ENCODE measurements at places on chromosomes 6 and 20. TPM values are rescaled to one million over a fixed set of nuclear protein-coding genes. Genes with fewer than 3 reads are reported as not detected.

DNA sequence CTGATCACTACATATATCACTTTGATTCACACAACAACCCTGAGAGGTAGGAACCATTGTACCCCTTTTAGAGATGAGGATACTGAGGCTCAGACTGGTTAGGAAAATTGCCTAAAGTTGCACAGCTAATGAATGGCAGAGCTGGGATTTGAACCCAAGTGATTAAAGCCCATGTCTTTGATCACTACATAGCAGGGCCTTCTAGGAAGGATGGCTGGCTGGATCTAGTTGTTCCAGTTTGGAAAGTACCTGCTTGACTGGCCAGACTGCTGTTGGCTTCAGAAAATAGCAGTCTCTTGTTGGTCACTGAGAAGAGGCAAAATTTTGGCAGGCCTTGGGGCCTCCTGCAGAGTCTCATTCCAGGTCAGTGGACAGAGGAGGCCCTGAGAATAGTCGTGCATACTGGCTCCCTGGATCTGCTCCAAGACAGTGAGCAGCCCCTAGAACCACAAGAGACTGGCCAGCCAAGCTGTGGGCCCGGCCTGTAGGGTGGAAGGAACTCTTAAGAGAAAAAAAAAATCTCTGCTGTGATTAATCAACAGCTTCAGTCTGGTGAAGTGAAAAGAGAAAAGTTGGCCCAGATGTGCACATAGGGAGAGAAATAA lies 17.5 kb downstream of the PPARD start:
- DNase-seq = no peak

DNA sequence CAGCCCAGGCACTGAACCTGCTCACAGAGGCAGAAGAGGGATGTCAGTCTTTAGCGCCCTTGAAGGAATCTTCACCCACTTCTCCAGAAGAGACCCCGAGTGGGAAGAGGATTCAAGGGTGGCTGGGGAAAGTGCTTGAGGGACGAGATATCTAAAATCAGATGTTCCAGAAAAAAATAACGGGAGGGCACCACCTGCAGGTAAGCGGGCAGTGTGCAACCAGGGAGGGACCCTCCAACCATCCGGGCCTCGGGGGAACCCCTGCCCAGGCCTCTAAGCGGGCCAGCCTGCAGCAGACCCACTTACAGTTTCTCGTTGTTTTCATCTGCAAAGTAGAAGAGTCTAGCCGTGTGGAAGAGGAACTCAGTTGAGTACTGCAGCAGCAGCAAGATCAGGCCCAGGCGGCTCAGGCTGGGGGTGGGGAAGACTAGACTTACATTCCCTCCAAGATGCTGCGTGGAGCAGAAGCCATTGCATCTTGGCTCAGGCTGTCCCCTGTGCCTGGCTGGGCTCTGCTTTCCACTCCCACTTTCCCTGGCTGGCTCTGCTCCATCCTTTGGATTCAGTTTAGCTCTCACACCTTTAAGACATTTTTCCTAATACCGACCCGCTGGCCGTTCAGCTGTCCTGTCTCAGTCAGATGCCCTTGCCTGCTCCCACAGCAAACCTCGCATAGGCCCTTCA lies 71.0 kb downstream of the TRAM2 start:
- peak; percentile 61 for DNase-seq

- peak; percentile 13 for DNase-seq
Measured at GRCh38 chr6:157965387-157965786, 16.3 kb upstream of the SYNJ2 start.

DNA sequence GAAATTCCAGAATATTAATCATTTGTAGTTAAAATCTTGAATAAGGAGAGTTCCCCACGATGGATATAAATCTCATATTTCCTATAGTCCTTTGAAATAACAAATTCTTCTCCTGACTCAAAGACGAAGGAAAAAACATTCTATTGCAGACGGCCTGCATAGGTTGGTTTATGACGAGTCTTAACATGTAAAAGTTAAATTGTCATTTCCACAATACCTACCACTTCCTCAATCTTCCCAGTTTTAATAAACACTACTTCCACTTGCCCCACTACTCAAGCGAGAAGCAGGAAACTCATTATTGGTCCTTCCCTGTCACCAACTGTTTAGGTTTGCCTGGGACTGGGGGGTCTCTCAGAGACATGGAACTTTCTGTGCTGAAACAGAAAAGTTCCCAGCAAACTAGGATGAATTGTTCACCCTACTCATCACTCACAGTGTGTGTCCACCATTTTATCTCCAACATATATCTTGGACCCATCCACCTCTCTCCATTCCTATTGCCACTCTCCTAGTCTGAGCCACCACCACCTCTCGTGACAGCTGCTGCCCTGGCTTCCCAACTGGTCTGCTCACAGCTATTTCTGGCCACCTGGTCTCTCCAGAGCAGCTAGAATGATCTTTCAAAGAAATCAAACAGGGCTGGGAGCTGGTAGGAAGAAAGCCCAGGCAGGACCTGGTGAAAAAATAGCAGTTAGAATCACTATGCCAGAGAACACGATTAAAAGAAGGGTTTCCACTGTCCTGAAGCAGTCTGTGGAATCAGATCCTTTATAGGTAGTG lies 15.1 kb upstream of the ZSCAN9 start:
- DNase-seq = no peak

DNA sequence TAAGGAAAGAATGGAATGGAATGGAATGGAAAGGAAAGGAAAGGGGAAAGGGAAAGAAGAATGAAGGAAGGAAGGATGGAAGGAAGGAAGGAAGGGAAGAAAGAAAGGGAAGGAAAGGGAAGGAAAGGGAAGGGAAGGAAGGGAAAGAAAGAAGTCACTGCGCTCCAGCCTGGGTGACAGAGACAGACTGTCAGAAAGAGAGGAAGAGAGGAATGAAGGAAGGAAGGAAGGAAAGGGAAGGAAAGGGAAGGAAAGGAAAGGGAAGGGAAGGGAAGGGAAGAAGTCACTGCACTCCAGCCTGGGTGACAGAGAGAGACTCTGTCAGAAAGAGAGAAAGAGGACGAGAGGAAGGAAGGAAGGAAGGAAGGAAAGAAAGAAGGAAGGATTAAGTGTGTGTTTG lies 221.2 kb upstream of the LAMP5 start:
- DNase-seq = no peak

DNA sequence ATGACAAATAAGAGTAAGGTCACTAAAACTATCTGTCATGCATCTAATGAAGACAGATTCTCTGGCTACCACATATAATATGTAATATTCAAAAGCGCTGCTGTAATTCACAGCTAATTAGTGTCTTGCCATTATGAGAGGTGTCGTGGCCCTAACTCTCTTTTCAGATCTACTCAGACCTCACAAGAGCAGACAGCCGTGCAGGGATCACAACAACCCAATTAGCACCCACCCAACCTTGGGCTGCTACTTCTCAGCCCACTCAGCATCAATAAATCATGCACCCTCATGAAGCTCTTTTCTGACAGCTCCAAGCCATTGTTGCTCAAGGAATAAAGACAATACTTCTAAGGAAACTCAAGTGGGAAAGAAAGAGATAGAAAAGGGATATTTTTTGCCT lies 61.5 kb downstream of the FRK start:
- no peak for DNase-seq

DNA sequence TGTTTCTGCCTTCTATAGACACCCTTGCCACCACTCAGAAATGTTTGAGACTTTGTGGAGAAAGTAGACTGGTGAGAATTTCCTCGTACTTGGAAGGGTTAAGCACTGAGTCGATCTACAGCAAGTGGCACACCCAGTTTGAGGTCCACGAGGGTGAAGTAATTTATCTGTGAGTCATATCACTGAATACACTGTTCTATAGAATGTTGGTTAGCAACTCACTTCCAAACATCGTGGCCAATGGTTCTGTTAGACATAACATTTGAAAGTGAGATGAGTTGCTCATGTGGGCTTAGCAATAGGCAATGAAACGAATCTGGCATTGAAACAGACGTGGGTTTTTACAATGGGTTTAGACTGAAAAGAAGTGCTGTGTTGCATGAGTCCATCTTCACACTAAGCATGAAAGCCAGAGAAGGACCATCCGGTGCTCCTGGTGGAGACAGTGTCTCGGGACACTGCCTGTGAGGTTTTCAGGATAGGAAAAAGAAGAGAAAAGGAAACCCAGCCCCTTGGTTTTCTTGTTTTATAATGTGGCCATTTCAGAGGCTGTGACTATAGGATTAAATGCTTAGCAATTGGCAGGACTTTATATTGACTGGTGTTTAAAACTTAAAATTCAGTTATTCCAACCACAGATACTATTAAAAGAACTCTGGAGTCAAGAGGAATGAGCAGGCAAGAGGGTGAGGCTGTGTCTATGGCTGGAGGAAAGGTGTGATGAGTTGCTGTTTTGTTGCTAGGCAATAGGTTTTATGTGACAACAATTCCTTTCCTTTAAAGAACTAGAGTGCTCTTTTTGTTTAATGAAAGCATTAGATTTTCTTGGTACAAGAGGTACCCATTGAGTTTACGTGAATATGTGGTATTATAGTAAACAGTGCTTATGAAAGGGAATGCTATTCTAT lies 31.0 kb upstream of the EZR start:
- DNase-seq = peak; percentile 67

GRCh38 chr6:32131439-32131948 lies 1.4 kb upstream of the FKBPL start:
- no peak for DNase-seq

- no peak for DNase-seq
Measured at GRCh38 chr6:2132416-2132815, 113.0 kb downstream of the GMDS start.

- peak; percentile 92 for DNase-seq
Measured at GRCh38 chr20:64053841-64054661, 4.6 kb upstream of the SOX18 start.

DNA sequence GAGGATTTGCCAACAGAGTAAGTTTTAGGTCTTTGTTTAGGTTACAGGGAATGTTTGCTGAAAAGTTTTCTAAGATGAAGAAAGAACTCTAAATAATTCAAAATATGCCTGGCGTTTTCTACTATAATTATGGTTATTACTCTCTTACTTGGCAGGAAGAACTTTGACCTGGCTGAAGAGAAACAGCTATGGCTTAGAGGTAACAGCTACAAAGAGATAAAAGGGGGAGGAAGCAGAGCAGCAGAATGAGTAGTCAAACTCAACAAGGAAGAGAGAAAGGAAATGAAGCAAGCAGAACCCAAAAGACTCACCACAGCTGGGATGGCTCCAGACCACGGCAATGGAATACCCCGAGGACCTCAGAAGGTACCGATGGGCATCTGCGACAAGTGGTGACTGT lies 95.6 kb downstream of the KIF16B start:
- no peak for DNase-seq

GRCh38 chr6:21441386-21441785 lies 152.2 kb upstream of the SOX4 start:
- no peak for DNase-seq

DNA sequence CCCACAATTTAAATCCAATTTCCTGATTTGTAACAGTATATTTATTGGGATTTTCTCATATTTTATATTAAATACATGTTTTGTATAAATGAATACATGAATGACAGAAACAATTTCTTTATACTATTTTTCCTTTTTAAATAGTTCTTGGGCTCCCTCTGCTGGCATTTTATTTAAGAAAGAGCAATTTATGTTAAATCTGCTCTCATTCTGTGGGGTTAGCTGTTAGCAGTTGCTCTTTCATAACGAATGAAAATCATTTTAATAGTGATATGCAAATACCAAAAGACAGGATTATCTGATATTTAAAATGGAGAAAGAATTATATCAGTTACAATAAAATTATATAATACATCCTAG lies 118.3 kb downstream of the RALGAPA2 start:
- DNase-seq = no peak

GRCh38 chr20:1390581-1391403 lies 2.1 kb downstream of the FKBP1A start:
- no peak for DNase-seq

GRCh38 chr6:41336824-41337223 lies 1.4 kb downstream of the NCR2 start:
- DNase-seq = no peak

- peak; percentile 78 for DNase-seq
Measured at GRCh38 chr6:36851149-36851614, 11.9 kb upstream of the CPNE5 start.

GRCh38 chr6:77037439-77037838 lies 425.9 kb downstream of the HTR1B start:
- DNase-seq = no peak

GRCh38 chr6:126539022-126539421 lies 199.1 kb downstream of the CENPW start:
- DNase-seq = no peak

DNA sequence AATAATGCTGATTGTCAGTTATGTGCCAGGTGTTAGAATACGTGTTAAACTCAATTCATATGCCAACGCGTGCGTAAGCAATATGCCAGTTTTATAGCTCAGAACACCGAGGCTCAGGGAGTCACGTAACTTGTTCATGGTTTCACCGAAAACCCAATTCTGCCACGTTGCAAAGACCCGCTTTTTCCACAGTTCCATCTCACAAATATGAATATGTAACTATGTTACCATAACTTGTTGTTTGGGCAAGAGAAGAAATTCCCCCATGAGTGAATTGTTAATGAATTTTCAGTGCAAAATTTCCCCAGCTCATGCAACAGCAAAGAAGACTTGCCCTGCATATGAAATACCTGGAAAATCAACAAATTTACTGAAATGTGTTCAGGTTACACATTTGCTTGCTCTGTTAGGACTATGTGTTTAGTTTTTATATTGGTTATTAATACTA lies 30.1 kb downstream of the SF3B5 start:
- DNase-seq = no peak

DNA sequence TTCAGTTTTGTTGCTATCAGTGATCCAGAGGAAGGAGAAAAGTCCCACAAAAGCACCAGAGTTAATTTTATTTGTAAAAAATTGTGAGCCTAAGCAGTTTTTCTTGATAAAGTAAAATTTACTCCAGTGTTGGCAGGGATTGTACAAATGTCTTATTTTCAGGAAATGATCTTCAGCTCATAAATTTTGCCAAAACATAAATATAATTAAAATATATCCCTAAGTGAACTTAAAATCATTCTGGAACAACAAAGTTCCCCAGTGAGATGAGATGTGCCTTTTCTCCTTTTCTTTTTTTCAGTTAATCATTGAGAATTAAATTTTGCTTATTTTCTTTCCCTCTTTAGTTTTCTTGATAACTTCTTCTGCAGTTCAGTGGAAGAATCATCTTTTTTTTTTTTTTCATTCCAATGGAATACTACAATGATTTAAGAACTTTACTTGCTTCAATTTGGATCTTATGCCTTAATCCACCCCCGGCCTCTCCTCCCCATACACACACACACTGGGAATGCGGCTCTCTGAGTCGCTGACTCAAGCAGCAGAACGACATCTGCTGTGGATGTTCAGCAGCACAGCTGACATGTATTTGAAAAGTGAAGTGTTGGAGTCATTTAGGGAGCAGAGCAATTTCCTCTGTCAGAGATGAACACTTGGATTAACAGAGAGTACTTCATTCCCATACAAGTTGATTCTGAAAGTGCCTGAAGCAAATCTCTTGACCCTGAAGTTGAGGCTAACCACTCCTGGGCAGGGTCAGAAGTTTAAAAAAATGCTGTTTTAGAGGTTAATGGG lies 27.7 kb upstream of the LAMA4 start:
- peak; percentile 58 for DNase-seq

- DNase-seq = no peak
Measured at GRCh38 chr20:42779216-42779615, 410.5 kb downstream of the PTPRT start.

MEP1A gene
- not detected for total RNA-seq

MLIP gene
- not detected for total RNA-seq

OPRM1 gene
- not detected for total RNA-seq

FRS3 gene
- total RNA-seq = 7.5 TPM

TMEM30A gene
- 59.4 TPM for total RNA-seq

TMEM239 gene
- not detected for total RNA-seq

RAB44 gene
- not detected for total RNA-seq

ZNF334 gene
- 17.9 TPM for total RNA-seq

PARD6B gene
- 31.1 TPM for total RNA-seq

EEF1A2 gene
- 12.1 TPM for total RNA-seq

ASIP gene
- total RNA-seq = not detected
